ENCODE measurements at places on chromosomes 7 and 10.
A peak's percentile ranks its signal among the peaks of the same experiment; 100 is the strongest.

DNA sequence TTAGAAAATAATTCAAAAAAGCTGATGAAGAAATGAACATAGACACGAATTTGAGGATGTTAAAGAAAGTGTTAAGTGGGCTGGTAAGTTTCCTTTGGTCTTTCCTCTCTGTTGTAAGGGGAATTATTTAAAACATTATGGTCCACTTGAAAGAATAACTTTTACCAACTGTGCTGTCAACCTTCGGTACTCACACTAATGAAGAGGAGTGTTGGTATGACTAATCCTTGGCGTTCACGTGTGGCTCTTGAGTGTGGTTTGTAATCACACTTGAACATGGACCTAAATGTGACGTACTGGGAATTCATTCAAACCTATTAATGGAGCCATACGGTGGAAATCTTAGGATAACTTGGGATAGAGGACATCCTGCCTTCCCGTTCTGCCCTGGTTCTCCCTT lies 41.3 kb downstream of the TBXAS1 start:
- peak; percentile 12 for DNase-seq

GRCh38 chr7:63918986-63919385 lies 79.7 kb upstream of the ZNF722 start:
- no peak for DNase-seq

GRCh38 chr10:84321902-84322301 lies 6.5 kb upstream of the CCSER2 start:
- no peak for DNase-seq

GRCh38 chr10:86668297-86669165 lies at the start of gene LDB3:
TSS of gene LDB3 (plus strand) at chr10:86668511. CDS start at chr10:86668692, 181 bp downstream.
- DNase-seq: peak; percentile 54

GRCh38 chr7:7843240-7843639 lies 124.8 kb upstream of the RPA3 start:
- DNase-seq: no peak

DNA sequence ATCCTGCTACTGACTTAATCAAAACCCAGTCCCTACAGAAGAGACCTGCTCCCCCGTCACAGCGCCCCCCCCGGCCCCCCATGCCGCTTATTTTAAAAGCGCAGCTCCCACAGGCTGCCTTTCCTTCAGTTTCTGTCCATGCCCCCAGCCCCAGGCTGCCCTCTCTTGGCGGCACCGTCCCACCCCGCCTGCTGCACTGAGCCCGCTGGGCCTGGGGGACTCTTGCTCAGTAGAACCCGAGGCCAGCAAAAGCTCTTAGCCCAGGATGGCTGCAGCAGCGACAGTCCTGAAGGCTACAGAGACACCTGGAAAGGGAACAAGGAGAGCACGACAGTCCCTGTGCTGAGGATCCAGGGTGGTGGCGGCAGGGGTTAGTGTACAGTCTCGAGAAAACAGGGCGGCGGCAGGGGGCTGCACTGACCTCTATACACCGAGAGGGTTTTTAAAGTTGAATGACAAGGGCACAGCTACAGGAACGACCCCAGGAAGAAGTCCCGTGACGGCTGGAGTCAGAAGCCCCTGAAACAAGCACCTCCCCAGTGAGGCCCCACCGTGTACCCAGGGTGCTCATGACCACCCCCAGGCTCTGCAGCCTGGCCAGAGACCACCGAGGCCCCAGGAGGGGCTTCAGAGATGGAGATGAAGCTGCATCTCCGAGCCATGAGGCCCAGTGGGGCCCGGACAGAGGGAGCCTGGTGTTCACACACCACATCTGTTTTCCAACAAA lies 54.4 kb downstream of the ZRANB1 start:
- DNase-seq: no peak

DNA sequence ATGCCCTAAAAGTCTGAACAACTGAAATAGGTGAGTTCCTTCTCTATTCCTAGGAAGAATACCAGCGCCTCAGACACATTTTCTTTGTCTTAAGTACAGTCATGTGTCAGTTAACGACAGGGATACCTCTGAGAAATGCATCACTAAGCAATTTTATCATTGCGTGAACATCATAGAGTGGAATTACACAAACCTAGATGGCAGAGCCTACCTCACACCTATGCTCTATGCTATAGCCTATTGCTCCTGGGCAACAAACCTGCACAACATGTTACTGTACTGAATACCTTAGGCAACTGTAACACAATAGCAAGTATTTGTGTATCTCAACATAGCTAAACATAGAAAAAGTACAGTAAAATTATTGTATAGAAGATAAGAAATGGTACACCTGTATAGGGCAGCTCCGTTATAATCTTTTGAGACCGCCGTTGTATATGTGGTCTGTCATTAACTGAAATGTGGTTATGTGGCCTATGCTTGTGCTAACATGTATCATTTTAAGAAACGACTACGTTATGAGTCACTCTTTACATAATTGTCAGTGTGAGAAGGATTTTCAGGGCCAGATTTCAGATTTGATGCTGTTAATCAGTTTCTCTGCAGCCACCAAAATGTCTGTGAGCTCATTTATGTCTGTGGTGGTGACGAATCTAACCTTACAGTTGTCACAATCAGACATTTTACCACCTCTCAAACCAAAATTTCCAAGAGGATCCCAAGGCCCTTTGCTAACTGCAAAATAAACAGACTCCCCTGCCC lies 66.1 kb upstream of the STK17A start:
- peak; percentile 45 for DNase-seq

- DNase-seq: peak; percentile 85
These were observed 25.9 kb downstream of the DGKI start for GRCh38 chr7:137820677-137821420.

- DNase-seq: no peak
These were observed 17.6 kb upstream of the ORC5 start for GRCh38 chr7:104225451-104225850.

- no peak for DNase-seq
These were observed 13.9 kb upstream of the LANCL2 start for GRCh38 chr7:55351263-55351662.

DNA sequence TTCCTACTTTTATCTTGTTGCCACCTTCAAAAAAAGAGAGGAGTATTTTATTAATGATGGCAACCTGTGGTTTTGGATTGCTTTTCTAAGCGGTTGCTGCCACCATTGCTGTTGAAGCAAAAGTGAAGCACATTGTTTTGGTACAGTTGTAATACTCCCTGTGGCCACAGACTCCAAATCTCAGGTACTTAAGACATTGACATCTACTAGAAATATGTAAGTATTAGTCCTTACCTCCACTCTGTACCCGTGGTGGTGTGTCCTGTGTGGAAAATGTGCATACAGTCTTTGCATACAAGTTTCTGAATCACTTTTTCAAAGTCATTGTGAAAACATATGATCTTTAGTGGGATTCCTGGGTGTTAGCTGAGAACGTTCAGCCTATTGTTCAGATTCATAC lies 85.7 kb downstream of the ANLN start:
- peak; percentile 9 for DNase-seq

DNA sequence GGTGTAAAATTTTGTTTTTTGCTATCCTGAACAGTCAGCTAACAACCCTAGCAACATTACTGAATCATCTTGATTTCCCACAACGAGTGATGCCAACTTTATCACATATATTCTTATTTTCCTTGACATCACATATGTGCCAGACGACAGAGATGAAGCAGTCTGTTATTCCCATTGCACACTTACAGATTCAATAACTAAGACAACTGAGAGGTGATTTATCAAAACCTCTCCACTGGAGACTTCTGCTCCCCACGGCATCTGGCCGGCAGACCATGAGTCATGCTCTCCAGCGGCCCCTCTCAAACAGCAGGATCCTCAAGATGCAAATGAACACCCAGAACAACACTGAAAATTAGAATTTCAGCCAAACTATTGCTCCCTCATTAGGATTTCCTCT lies 57.1 kb downstream of the AMPH start:
- DNase-seq: no peak

GRCh38 chr10:131427281-131427680 lies 115.8 kb upstream of the TCERG1L start:
- DNase-seq: no peak

DNA sequence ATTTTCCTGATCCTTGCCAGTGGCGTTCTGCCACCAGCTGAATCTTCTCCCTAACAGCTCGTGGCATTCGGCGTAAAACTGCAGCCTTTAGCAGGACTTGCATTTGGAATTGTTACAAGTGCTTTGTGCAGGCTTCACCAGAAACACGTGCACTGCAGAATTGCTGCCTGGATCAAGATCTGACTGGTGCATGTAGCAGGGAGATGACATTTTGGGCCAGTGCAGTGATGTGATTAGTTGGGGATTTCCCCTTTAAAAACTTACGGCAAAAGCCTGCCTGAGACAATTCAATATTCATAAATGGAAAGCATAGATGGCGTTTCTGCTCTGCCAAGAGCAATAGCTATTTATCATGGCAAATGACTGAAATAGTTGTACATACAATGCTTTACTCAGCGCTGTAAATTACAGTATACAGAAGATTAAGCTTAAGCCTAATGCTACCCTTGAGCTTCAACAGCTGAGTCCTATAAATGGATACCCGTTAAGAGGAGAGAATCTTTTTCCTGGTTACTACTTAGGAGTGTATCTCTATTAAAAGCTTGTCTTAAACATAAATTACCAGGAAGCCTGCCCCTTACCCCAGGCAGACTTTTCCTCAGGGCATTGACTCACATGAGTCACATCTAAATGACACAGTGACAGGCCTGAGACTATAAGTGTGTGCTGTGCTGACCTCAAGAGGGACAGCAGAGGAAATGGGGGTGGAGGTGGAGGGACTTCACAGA lies 106.3 kb downstream of the ATXN7L1 start:
- DNase-seq: peak; percentile 40

GRCh38 chr7:110461621-110462020 lies 629.3 kb upstream of the LRRN3 start:
- DNase-seq: no peak

GRCh38 chr7:27210441-27211083 lies 10.7 kb upstream of the HOXA13 start:
- peak; percentile 43 for DNase-seq

DNA sequence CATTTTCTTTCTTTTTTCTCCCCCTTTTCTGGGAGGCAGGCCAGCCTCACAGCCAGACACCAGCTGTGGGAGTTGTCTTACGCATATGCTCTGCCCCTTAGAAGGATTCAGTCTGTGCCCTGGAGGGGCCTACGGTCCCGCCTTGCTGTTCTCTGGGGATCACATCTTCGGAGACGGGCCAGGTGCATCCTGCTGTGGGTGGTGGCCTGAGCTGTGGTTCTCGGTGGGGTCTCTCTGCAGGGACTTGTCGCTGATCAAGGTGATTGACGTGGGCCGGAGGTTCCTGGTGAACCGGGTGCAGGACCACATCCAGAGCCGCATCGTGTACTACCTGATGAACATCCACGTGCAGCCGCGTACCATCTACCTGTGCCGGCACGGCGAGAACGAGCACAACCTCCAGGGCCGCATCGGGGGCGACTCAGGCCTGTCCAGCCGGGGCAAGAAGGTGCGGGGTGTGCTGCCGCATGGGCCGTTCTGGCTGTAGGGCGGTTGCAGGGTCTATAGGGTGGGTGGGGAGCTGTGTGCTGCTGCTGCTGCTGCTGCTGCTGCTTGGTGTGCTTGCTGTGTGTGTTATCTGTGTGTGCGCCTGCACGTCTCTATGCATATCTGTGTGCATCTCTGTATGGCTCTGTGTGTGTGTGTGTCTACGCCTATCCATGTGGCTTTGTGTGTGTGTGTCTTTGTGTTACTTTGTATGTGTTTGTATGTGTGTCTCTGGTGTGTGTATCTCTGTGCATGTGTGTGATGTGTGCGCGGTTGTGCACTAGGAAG lies 17.9 kb downstream of the PFKFB3 start:
- DNase-seq: no peak

DNA sequence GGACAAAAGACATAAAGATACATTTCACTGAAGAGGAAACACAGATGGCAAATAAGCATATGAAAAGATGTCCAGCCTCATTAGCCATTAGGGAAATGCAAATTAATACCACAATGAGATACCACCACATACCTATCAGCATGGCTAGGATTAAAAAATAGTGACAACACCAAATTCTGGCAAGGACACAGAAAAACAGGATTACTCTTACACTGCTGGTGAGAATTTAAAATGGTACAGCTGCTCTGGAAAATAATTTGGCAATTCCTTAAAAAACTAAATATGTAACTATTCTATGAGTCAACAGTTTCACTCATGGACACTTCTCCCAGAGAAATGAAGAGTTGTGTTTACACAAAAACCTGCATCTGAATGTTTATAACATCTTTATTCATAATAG lies 121.1 kb downstream of the C10orf90 start:
- no peak for DNase-seq

DNA sequence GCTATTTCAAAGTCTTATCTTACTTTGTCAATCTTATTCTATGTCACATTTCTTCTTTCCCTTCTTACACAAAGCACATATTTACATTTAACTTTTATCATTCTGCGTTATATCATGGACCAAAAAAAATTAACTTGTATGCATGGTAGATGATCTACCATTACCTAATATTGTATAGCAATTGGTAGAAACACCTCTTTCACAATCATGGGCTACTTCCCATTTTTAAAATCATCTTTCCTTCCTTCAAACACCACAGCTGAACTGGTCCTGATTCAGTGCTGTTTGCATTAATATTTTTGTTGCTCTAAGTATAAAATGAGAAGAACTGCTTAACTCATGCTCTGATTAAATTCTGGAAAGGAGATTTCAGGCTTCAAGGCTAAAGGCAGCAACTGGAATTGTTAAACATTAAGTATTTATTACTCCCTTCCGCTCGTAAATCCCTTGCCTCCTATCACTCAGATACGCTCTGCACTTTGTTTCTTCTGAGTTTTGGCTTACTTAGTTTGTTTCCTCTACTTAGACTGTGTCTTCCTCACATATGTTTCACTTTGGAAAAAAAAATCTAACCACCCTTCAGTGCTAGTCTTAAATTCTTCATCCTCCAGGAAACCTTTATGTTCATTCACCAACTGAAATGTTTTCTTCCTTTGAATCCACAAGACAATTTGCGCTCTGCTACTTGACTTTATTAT lies 901.4 kb downstream of the PCDH15 start:
- DNase-seq: no peak

DNA sequence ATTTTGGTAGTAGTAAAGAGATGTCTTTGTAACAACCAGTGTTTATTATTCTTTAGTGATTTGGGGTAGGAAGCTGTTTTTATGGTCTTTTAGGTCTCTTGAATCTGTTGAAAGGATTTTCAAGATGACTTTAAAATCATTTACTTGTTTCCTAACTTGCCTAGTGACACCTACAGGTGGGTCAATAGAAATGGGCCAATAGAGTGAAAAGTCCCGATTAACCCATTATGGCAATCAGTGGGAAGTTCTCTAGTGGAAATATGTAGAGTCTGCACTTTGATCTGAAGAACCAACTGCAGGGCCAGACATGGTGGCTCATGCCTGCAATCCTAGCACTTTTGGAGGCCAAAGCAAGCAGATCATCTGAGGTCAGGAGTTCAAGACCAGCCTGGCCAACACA lies 374.7 kb upstream of the BMPER start:
- DNase-seq: no peak

Data from GM12865 (cell line).